ENCODE measurements at places on chromosomes 3 and 15.

DNA sequence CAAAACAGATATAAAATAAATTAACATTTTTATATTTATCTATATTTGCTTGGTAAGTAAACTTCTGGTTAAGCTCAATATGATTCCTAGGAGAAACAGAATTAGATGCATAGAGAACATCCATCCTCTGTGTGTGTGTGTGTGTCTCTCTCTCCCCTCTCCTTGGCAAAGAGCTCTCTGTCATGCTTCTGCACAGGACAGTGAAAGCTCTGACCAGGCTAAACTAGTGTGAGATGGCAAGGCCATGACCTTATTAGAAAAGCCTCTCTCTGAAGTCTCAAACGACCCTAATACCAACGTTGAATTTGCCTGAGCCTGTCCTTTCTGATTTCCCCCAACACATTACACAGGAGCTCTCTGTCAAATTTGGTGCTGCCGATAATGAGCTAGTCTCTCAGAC is 746.0 kb downstream of the VGLL3 start:
- no peak for DNase-seq

DNA sequence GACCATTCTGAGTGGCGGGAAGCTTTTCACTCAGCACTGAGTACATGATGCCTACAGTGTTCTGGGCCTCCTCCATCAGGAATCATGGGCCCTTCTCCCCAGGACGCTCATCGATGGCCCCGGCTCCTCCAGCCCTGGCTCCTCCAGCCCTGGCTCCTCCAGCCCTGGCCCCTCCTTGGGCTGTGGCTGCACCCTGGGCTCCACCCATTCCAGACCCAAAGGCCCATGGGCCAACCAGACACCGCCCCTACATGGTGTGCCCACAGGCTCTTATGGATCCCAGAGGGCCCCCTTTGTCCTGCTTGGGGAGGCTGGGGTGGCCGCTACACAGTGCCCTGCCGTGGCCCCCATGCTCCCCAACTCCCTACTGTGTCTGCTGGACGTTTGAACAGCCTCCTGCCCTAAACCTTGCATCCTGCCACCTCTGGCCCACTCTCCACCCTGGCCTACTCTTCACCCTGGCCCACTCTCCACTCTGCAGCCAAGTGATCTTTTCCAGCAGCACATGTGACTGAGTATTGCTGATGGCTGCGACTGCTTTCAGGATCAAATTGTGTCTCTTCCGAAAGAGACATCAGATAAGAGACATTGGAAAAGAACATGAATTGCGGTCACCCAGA is 57.9 kb downstream of the APBA2 start:
- no peak for DNase-seq

DNA sequence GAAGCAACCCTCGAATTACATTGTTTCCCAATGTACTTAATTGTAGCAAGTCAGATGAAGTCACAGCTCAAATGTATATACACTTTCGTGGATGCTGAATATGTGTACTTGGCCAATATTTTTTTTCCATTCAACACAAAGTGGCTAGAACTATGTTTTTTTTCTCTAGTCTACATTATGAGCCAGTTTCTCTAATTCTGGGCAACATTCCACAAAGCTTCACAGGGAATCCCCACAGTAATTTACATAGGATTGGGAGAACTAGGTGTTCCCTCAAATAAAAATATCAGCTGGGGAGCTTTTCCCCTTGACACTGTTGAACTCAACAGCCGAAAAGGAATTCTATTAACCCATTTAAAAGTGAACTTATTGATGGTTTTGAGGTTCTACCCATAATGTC is 493.1 kb downstream of the MECOM start:
- no peak for DNase-seq

DNA sequence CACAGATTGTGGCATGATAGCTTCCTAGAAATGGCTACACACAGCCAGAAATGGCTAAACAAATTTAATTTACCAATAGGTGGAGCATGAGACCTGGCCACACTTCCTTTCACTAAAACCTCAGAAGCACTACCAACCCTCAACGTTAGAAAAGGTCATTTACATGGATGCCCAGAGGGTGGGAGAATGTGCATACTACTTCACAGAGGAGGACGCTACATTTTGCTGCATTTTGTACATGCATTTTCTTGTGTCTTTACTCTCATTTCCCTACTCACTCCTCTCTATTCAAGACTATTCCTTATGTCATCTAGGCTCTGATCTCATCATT is 40.1 kb downstream of the C2CD4B start:
- DNase-seq: no peak

GRCh38 chr15:57541805-57542504 is 49.7 kb upstream of the MYZAP start:
- peak; percentile 70 for DNase-seq

DNA sequence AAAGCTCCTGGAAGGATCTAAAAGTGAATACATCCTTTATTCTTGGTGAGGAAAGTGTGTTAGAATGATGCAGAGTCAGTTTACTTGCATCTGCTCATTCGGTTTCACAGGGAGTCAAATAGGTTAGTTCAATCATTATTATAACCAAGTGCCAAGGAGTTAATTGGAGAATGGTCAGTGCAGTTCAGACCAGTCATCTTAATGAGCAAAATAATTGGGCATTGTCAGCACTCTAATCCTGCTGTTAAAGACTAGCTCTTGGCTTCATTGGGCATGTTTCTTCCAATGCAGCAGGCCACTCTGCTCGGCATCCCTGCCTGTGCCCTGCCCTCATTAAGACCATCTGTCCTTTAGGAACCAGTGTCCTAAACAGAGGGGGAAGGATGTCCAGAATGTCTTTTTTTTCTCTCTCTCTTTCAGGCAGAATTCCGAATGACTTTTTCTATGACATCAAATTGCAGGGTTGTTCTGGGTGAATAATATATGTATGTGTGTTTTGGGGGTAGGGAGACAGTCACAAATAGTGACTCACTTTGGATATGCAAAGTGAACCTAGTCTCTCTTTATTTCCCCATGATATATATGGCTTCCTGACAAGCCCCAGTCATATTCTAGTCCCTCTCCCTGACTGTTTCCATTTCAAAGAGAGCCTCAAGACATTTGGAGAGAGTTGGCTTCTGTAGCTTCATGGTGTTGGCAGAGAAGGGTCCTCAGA is 205.4 kb upstream of the TRIM42 start:
- no peak for DNase-seq

DNA sequence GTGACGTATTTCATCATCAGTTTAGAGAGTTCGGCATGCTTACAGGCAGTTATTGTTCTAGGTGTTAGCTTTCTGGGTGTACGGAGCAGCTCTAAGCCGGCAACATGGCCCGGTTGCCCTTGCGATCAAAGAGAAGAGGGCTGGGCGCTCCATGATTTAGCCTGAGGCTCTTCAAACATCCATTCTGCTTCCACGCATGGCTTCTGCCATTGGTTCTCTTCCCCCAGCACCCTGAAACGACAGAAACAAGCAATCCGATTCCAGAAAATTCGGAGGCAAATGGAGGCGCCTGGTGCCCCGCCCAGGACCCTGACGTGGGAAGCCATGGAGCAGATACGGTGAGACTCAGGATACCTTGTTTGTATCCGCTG is 574 bp downstream of the NGRN start:
- peak; percentile 49 for DNase-seq

- DNase-seq: peak; percentile 25
Measured at GRCh38 chr15:93333796-93334195, 244.8 kb upstream of the RGMA start.

- DNase-seq: no peak
Measured at GRCh38 chr3:99524559-99524958, 113.8 kb upstream of the COL8A1 start.

GRCh38 chr3:15052335-15053242 is 12.5 kb downstream of the MRPS25 start:
- DNase-seq: no peak

DNA sequence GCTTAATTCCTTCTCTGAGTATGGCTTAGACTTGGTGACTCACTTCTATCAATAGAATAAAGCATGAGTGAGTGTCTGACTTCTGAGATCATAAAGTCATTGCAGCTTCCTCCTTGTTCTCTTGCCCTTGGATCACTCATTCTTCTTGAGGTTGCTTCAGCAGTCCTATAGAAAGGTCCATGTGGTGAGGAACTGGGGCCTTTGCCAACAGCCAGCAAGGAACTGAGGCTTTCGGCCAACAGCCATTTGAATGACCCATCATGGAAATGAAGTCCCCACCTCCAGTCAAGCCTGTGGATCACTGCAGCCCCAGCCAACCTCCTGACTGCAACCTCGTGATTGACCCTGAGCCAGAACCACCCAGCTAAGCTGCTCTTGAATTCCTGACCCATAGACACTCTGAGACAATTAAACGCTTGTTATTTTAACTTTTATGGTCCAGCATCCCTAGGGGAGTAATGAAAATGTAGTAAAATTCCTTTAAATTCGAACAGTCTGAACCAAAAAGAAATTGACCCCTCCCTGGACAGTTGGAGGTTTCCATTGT is 84.5 kb downstream of the WDR76 start:
- no peak for DNase-seq

- no peak for DNase-seq
Measured at GRCh38 chr15:51119120-51119519, 24.4 kb upstream of the TNFAIP8L3 start.

- no peak for DNase-seq
Measured at GRCh38 chr3:94137377-94137776, 74.5 kb downstream of the NSUN3 start.

DNA sequence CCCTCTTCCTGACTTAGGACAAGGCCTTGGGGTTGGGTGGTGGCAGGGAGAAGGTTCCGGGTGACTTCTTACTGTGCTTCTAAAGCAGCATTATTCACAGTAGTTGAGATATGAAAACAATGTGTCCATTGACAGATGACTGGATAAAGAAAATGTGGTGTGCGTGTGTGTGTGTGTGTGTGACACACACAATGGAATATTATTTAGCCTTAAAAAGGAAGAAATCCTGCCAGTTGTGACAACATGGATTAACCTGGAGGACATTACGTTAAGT is 128.1 kb upstream of the RASGRP1 start:
- DNase-seq: no peak

DNA sequence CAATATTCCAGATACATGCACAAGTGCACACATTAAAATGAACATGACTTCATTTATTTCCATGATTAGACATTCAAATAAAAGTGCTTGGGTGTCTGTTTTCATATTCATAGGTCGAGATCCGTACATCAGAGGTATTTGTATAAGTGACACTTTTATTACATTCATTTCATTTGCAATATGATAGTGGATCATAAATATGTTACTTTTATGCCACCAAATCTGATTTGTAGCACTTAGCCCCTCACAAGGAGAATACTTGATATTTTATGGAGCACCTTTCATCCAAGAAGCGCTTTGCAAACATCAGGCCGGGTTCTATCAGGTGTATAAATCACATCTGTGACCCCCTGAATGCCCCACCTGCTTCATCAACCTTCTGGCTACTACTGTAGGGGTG is 100.6 kb downstream of the TOP2B start:
- DNase-seq: no peak

DNA sequence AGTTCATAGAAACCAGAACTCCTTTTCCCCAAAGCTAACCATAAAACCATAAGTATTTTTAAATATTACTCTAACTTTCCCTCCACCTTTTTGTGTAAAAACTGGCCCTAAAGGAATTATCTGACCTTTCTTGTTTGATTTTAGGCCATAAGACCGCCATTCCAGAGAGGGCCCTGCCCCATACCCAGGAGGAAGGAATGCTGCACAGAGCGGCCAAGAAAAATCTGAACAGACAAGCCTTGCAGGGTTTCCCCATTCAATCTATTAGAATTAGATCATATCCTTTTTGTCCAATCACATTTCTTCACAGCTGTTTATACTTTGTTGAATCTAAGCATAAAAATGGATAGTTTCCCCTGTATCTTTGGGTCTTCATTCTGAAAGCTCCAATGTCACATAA is 97.1 kb downstream of the B3GALNT1 start:
- no peak for DNase-seq

DNA sequence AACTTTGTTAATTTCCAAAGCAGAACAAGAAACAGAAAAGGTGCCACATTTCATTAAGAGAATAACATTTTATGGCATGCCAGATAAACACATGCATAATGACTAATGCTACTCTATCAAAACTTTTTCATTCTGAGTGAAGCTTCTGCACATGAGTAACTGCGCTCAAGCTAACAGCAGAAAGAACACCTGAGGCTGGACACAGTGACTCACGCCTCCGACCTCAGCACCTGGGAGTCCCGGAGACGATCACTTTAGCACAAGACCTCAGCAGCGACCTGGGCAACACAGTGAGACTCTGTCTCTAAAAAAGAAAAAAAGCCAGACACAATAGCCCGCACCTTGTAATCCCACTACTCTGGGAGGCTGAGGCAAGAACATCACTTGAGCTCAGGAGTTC is 70.6 kb downstream of the ACAP2 start:
- no peak for DNase-seq

- DNase-seq: no peak
Measured at GRCh38 chr3:144524531-144524930, 552.9 kb downstream of the DIPK2A start.

- DNase-seq: no peak
Measured at GRCh38 chr3:182621435-182622240, 171.7 kb upstream of the ATP11B start.

- DNase-seq: peak; percentile 47
Measured at GRCh38 chr15:31236184-31237042, 90.2 kb upstream of the KLF13 start.

DNA sequence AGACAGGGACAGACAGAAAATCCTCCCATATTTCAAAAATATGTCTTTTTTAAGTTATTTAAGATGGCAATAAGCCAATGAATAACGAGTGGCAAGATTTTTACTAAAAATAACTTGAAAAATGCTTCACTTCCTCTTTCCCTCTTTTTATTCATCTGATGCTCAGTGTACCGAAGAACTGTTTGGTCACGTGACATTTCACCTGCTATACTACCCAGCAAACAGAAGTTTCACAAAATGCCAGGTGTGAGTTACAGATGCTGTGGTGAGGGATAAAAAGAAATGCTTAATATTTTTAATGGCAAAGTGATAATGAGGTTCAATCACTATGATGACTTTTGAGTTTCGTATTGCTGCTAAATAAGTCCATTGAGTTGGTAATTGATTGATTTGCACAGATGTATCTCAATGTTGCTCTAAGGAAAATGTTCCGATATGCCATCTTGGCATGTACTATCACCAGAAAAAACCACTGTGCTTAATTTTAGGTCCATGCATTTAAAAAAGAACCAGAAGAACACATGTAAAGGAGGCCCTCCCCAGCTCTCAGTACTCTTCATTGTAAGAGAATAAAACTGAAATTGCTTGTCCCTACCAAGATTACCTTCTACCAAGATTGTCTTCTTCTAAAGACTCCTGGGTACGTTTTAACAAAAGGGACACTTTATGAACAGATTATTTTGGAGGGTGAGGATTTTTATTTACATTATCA is 26.0 kb upstream of the SEC62 start:
- no peak for DNase-seq

DNA sequence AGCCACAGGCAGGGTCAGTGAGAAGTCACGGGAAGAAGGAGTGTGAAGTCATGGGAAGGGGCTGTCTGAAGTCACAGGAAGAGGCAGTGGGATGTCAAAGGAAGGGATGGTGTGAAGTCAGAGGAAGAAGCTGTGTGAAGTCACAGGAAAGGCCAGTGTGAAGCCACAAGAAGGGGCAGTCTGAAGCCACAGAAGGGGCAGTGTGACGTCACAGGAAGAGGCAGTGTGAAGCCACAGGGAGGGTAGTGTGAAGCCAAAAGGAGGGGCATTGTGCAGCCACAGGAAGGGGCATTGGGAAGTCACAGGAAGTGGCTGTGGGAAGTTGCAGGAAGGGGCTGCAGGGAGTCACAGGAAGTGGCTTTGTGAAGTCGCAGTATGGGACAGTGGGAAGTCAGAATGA is 35.1 kb downstream of the GASK1A start:
- DNase-seq: no peak
